M059J (cell line): ENCODE measurements at places on chromosomes 1 and 21.

GRCh38 chr1:219385787-219386427 lies 212.2 kb downstream of the LYPLAL1 start:
- DNase-seq: peak; percentile 71

DNA sequence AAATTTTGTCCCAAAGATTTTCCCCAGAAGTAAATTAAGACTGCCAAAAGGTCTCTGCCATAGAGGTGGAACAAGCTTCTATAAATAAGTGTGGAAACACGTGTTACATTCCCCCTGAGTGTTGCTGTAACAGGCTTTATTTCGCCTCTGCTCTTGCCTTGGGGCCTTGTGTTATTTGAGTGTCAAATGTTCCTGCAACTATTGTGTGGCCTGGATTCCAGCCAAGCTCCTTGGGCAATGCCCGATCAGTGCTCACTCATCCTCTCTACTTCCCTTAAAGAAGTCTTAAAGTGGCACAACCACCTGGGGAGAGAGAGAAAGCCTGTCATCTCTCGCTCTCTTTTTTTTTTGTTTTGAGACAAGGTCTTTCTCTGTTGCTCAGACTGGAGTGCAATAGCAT lies 156.7 kb downstream of the NR5A2 start:
- DNase-seq: peak; percentile 97

DNA sequence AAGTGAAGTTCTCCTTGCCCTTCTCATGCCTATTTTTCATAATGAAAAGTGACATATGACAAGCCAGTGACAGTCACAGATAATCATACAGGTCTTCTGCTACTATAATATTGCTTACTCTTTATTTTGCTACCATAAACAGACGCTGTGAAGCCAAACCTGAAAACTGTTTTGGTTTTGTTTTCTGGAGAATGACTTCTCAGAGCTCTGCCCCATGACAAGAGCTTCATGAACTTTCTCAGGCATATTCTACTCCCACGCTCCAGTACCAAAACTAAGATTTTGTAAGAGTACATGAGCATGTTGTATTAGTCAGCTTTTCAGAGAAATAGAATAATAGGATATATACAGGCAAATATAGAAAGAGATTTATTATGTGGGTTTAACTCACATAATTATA lies 64.3 kb upstream of the VTCN1 start:
- no peak for DNase-seq

DNA sequence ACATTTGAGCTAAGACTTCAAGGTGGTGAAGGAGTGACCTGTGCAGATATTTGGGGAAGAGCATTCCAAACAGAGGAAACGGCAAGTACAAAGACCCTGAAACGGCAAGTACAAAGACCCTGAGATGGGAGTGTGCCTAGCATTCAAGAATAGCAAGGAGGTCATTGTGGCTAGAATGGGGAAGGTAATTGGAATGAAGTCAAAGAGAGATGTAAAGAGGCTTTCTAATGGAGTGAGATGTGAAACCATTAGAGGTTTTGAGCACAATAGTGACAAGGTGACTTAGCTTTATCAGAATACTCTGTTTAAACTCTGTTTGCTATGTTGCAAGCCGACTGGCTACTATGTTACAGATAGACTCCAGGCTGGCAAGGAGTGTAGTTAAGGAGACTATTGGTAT lies 4.4 kb downstream of the CDC7 start:
- no peak for DNase-seq

GRCh38 chr1:14742181-14742980 lies 143.9 kb downstream of the KAZN start:
- peak; percentile 95 for DNase-seq

DNA sequence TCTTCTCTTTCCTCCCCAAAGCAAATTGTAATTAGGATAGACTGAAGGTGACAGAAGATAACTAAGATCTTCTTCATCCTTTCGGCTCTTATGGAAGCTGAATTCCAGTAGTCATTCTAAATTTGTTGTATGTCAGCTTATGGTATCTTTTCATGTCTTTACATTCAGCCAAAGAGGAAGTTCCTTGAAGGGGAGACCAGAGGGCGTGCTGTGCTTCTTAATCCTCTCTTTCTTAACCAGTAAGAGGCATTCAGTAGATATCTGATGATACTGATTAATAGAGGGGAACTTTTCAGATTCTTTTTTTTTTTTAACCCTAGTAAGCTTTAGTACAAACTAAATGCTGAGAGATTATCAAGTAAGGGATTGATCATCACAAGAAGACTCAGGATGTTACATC lies 102.3 kb downstream of the OSBPL9 start:
- no peak for DNase-seq

- no peak for DNase-seq
Measured at GRCh38 chr21:27772816-27773215, 805.9 kb upstream of the ADAMTS5 start.

DNA sequence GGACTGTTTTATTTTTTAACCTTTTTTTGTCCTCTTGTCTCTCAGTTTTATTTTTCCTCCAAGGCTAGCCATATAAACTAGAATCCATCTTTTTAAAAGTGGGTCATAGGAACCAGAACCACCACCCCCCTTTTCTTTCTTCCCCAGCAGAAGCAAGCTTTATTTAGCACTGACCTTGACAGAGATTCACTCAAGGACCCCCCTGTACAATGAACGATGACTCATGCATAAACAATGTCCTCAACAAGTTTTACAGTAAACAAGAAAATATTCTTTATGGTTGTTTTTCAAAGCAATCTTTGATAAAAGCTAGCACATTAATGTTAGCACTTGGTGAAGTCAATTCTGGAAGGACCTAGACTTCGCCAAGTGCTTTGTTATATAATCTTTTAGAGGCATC lies 14.1 kb downstream of the PKN2 start:
- peak; percentile 50 for DNase-seq

- DNase-seq: peak; percentile 46
Measured at GRCh38 chr1:163173121-163173520, 29.6 kb downstream of the RGS5 start.

DNA sequence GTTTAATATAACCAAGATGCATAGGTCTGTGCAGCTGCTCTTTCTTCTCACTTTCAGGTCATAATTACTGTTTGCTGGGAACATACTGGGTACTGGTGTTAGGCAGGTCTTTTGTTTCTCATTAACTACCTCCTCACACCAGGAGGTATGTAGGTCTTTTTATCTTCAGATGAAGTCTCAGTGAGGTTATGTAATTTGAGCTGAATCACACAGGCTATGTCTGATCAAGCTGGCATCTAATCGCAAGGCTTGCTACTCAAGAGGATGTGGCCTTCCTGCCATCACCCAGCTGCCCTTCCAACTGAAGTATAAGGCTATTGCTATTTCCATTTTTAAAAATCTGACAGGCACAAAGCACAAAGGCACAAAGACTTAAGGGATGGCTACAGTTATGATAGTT lies 96.4 kb downstream of the RUNX1 start:
- peak; percentile 45 for DNase-seq

DNA sequence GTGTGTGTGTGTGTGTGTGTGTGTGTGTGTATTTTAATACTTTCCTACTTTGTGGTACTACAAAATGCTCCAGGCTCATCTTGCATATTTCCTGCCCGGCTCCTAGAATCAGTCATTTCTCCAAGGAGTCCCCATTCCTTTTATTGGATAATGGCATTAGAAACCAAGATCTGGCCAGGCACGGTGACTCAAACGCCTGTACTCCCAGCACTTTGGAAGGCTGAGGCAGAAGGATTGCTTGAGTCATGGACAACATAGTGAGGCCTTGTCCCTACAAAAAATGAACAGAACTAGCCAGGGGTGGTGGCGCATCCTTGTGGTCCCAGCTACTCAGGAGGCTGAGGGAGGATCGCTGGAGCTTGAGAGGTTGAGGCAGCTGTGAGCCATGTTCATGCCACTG lies 20.3 kb downstream of the EPB41 start:
- peak; percentile 59 for DNase-seq

GRCh38 chr1:93712741-93713140 lies 31.1 kb upstream of the BCAR3 start:
- no peak for DNase-seq

GRCh38 chr1:188642704-188643103 lies 1814.0 kb downstream of the PLA2G4A start:
- DNase-seq: peak; percentile 5

GRCh38 chr1:16628361-16629111 lies 15.2 kb upstream of the NBPF1 start:
- DNase-seq: no peak

GRCh38 chr21:25170681-25171080 lies 436.6 kb downstream of the MRPL39 start:
- DNase-seq: peak; percentile 38
